ENCODE measurements at places on chromosomes 12 and 14.

- DNase-seq = peak; percentile 22
These were observed 6.4 kb upstream of the GAS2L3 start for GRCh38 chr12:100566887-100567637.

- no peak for DNase-seq
These were observed 1.4 kb upstream of the RDH5 start for GRCh38 chr12:55718624-55719275.

GRCh38 chr12:10247436-10248058 lies 34.9 kb downstream of the GABARAPL1 start:
- no peak for DNase-seq

DNA sequence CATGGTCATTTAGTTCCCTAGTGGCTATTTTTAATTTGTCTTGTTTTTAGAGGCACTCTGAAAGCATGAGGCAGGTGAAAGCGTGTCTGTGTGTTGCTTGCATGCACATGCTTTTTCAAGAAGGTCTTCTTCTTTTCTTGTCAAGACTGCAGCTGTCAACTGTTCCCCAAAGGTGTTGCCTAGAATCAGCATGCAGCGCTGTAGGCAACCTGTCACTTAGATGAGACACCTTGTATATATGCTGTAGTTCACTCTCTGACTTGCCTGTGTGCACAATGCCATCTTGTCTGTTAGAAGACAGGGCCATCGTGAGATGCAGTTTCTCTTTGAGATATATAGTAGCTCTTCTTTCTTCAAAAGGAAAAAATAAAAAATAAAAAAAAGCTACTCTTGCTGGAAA lies 885.7 kb downstream of the DIO2 start:
- DNase-seq = no peak

- DNase-seq = no peak
These were observed 821.9 kb downstream of the VRK1 start for GRCh38 chr14:97618917-97619690.

DNA sequence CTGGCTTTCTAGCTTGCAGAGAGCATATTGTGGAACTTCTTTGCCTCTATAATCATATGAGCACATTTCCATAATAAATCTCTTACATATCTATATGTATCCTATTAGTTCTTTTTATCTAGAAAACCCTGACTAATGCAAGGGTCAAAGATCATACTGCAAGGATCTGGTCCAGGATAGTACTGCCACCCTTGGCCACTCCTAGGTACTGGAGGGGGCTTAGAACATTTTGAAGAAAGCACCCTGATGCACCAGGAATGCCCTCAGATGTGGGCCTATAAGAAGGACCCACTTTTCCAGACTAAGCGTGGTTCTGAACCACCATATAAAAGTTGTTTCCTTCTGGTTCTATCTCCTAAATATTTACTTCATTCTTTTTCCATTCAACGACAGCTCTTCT lies 14.6 kb downstream of the ATXN7L3B start:
- no peak for DNase-seq

DNA sequence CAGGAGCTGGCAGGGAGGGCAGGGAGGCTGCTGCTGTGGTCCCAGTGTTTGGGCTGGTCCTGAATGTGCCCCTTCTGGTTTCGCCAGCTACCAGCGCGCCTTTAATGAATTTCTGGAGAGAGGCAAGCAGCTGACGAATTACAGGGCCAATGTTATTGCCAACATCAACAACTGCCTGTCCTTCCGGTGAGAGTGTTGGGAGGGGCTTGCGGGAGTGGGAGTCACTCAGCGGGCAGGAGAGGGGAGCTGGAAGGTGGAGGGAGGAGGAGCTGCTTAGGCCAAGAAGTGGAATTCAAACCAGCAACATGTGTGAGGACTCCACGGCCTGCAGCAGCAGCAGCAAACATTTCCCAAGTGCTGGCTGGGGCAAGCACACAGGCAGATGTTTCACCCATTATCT lies 7.7 kb downstream of the TNFAIP2 start:
- DNase-seq = no peak

DNA sequence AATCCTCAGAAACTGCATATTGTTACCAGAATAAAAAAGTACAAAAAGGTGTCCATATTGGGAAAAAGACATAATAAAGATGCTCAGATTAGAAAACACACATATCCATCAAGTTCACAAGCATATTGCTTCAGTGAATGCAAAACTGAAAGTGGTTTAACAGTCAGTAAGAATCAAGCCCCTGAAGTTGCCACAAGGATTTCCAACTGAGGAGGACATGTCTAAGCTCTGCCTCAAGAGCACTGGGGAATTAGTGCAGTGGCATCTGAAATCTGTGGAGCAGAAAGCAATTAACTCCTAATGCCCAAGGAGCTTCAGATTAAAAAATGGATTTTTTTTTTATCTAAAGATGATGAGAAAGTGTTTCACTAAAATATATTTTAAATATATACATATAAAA lies 113.2 kb downstream of the DENND5B start:
- no peak for DNase-seq
